ENCODE measurements at places on chromosomes 5 and 9.

DNA sequence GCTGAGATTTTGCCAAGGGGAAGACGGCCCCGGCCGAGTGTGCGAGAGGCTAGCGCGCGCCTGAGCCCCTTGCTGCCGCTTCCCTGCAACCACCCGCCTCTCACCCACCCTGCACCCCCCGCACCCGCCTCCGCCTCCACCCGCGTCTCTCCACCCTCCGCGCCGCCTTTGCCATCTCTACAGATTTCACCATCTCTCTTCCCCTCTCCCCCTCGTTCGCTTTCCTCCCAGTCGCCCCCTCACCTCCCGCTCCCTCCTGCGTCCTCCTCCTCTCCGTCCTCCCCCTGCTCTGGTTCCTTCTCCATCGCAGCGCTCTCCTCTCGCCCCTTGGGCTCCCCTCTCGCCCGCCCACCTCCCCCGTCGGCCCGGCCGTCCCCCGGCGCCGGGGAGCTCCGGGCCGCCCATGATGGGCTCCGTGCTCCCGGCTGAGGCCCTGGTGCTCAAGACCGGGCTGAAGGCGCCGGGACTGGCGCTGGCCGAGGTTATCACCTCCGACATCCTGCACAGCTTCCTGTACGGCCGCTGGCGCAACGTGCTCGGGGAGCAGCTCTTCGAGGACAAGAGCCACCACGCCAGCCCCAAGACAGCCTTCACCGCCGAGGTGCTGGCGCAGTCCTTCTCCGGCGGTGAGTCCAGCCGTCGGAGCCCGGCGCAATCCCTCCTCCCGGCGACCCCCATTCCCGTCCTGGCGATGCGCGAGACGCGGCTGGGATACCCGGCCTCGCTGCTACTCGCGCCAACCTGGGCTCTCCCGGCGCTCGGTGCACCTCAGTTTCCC is at the start of gene PRDM12:
TSS of gene PRDM12 (plus strand) at position 344 of the 778 bp plus-strand sequence. CDS start at position 404, 60 bp downstream.
- DNase-seq: no peak
- H3K27me3 ChIP-seq: peaks cover 81% of the 10 kb centered on the region
- no peak within 1 kb of the TSS for H3K27ac ChIP-seq
- no peaks in the 10 kb centered on the region for H3K36me3 ChIP-seq
- H3K4me3 ChIP-seq: no peak within 1 kb of the TSS
- H3K4me1 ChIP-seq: peaks cover 34% of the 10 kb centered on the region

GRCh38 chr9:10104774-10105173 is 508.0 kb downstream of the PTPRD start:
- no peak overlapping the region for H3K4me3 ChIP-seq
- H3K4me1 ChIP-seq: no peaks in the 10 kb centered on the region
- H3K27me3 ChIP-seq: no peaks in the 10 kb centered on the region
- H3K27ac ChIP-seq: no peak overlapping the region

- H3K36me3 ChIP-seq: peaks cover 13% of the 10 kb centered on the region
- peaks cover 3% of the 10 kb centered on the region for H3K4me1 ChIP-seq
- no peak for DNase-seq
- H3K27ac ChIP-seq: no peak within 1 kb of the TSS
- H3K4me3 ChIP-seq: no peak within 1 kb of the TSS
These were observed at the start of gene PCDHB9 for GRCh38 chr5:141186897-141187512. TSS of gene PCDHB9 (plus strand) at chr5:141187161. CDS start at chr5:141187319, 158 bp downstream.

DNA sequence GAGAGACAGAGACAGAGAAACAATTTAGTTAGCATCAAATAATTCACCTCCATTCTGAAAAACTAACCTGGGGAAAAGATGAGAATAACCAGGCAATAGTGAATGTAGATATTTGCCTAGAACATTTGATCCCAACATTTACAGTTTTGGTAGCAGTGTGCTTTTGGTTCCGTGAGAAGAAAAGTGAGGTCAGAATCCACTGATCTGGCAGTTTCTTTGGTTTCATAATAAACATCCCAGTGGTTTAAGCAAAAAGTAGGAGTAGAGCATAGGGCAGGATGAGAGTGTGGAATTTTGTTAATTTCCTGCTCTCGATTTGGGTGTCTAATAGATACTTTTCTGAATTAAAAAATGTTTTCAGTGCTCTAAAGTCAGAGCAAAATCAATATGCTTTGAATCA is 887.0 kb downstream of the NR2F1-AS1 start:
- no peak for DNase-seq
- no peaks in the 10 kb centered on the region for H3K4me1 ChIP-seq
- no peak overlapping the region for H3K27ac ChIP-seq
- no peak overlapping the region for H3K4me3 ChIP-seq
- no peaks in the 10 kb centered on the region for H3K27me3 ChIP-seq

DNA sequence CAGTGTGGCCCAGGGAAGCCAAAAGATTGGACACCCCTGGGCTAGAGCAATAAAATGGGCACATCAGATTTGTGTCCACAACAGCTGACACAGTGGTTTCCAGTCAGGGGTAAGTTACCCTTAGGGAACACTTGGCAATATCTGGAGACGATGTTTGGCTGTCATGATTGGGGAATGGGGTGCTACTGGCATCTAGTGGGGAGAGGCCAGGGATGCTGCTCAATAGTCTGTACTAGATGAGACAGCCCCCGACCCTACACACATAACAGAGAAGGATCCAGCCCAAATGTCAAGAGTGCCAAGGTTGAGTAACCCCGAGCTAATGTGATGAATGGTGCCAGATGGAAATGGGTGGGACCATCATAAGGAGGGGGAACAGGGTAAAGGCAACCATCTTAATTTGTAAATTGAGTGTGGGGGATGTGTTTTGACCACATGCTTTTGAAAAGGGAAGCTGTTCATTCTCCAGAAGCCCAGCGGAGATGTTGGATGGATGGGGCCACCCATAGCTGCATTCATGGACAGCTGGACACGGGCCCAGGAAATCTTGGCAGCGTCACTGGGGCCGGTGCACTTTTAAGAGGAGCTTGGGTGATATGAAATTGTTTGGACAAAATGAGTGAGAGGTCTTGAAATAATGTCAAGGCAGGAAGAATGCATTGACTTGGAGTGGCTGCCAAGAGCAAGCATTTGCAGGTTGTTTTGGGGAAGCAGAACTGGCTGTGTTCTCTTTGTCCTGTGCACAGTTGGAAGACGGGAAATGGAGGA is 33.4 kb downstream of the SYK start:
- H3K4me3 ChIP-seq: no peak overlapping the region
- no peaks in the 10 kb centered on the region for H3K4me1 ChIP-seq
- DNase-seq: no peak
- H3K27ac ChIP-seq: no peak overlapping the region

DNA sequence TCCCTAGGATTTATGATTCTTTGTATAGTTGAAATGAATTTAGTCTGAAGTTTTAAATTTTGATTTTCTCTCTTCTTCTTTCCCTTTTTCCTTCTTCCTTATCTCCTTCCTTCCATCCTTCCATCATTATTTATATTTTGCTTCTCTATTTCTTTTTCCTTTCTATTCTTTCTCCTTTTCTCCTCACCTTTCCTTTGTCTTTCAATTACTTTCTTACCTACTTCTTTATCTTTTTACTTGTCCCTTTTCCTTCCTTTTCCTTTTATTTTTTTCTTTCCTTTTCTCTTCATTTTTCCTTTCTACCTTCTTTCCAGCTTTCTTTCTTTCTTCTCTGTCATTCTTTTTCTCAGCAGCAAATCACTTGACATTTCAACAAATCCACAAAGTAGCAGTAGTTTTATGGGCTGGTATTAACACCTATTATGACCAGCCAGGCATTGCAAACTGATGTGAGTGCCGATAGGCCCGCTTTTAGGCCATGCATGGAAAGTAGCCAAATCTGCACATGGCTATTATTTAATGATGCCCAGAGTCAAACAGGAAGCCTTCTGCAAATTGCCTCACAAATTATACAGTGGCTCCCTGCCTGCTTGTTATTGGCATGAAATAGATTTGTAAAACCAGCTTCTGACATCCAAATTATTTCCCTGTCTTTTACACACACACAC is 37.1 kb upstream of the NR3C1 start:
- DNase-seq: no peak
- H3K36me3 ChIP-seq: no peaks in the 10 kb centered on the region
- peaks cover 28% of the 10 kb centered on the region for H3K4me1 ChIP-seq
- no peaks in the 10 kb centered on the region for H3K27me3 ChIP-seq
- no peak overlapping the region for H3K4me3 ChIP-seq
- no peak overlapping the region for H3K27ac ChIP-seq

DNA sequence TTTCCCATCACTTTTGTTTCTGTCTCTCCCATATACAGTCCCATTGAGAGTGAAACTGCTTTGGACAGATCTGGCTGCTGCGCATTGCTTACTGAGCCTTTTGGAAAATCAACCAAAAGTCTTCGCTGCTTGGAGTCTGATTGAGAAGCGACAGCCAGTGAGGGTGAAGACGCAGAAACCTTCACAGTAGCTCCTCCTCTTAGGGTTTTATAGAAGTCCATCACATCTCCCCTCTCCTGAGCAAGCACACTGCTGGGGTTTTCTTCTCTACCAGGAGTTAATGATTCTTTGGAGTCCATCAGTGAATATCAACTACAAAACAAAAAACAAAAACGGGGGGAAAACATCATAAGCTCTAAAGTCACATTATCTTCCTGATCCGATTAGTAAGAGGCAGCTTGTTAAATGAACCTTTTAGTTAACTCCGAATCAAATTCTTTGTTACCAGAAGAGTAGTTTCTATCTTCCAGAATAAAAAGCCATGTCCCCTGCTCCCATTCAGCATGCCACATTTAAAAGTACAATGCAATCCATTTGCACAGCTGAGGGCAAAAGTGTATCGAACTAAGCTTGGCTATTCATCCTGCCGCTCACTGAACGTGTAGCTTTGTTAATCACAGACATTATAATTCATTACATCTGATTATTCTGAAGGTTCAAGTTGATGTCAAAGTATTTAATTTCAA is 2.8 kb downstream of the NR3C1 start:
- H3K4me1 ChIP-seq: peaks cover 64% of the 10 kb centered on the region
- DNase-seq: no peak
- peak overlapping the region; percentile 84 for H3K4me3 ChIP-seq
- no peaks in the 10 kb centered on the region for H3K27me3 ChIP-seq
- H3K27ac ChIP-seq: peak overlapping the region; percentile 50
- H3K36me3 ChIP-seq: peaks cover 60% of the 10 kb centered on the region

- H3K27me3 ChIP-seq: no peaks in the 10 kb centered on the region
- peaks cover 11% of the 10 kb centered on the region for H3K36me3 ChIP-seq
- H3K27ac ChIP-seq: no peak overlapping the region
- DNase-seq: no peak
- peaks cover 39% of the 10 kb centered on the region for H3K4me1 ChIP-seq
These were observed 1.8 kb upstream of the AMACR start for GRCh38 chr5:34009610-34010009.

GRCh38 chr9:76289042-76289441 is 105.2 kb downstream of the RFK start:
- H3K36me3 ChIP-seq: no peaks in the 10 kb centered on the region
- H3K4me3 ChIP-seq: no peak overlapping the region
- DNase-seq: no peak
- no peak overlapping the region for H3K27ac ChIP-seq
- peaks cover 3% of the 10 kb centered on the region for H3K27me3 ChIP-seq

GRCh38 chr5:109479260-109479860 is 69.6 kb upstream of the PJA2 start:
- H3K27me3 ChIP-seq: peaks cover 9% of the 10 kb centered on the region
- no peak overlapping the region for H3K4me3 ChIP-seq
- H3K27ac ChIP-seq: no peak overlapping the region
- no peaks in the 10 kb centered on the region for H3K4me1 ChIP-seq
- H3K36me3 ChIP-seq: no peaks in the 10 kb centered on the region

DNA sequence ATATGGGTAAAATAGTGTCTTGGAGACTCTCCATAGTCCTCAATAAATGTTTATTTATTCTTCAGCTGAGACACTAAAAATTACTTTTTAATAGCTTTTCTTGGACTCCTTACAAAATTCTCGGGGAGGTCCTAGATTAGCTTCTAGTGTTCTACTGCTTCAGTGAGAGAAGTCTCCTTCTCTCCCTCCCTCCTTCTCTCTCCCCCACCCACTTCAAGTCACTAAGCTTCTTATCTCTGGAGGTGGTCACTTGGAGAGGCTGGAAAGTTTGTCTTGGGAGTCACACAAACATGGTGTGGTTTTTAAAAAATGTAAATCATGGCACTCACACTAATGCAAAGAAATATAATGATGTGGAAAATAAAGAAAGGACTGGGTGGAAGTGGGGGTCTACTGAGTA is 64.1 kb downstream of the SEMA6A start:
- no peaks in the 10 kb centered on the region for H3K4me1 ChIP-seq
- DNase-seq: no peak
- no peak overlapping the region for H3K4me3 ChIP-seq
- H3K27me3 ChIP-seq: no peaks in the 10 kb centered on the region
- no peaks in the 10 kb centered on the region for H3K36me3 ChIP-seq

DNA sequence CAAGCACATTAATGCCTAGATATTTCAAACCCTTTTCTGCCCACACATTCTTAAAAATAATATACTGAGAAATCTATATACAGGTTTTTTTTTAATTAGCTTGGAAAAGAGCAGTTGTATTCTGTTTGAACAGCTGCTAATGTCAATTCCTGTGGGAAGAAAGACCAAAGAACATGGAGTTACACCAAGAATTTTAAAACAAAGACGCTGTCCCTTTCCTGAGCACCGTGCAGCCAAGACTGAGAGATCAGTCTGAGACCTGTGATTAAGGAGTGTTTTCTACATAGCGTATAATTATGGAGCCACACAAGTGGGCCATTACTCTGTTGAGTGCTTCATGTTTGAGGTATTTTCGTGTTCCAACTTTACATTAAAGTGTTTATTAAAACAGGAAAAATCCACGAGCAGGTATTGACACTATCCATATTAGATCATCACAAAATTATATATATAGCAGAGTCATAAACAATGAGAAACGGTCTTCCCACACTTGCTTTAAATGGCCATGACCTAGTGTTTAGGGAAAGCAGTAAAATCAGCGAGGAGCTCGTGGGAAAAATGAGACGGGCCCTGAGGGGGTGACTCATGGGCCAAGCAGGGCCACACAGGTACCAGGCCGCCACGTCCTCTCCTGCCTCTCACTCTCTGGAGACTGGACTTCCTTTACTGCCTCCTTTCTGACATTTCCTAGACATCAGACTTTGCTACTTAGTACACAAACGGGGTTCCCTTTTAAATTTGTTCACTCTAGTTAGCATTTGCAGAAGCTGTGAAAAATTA is 153.1 kb upstream of the OTULINL start:
- H3K36me3 ChIP-seq: no peaks in the 10 kb centered on the region
- H3K4me1 ChIP-seq: peaks cover 21% of the 10 kb centered on the region
- H3K4me3 ChIP-seq: no peak overlapping the region
- H3K27ac ChIP-seq: no peak overlapping the region
- no peaks in the 10 kb centered on the region for H3K27me3 ChIP-seq
- DNase-seq: no peak

DNA sequence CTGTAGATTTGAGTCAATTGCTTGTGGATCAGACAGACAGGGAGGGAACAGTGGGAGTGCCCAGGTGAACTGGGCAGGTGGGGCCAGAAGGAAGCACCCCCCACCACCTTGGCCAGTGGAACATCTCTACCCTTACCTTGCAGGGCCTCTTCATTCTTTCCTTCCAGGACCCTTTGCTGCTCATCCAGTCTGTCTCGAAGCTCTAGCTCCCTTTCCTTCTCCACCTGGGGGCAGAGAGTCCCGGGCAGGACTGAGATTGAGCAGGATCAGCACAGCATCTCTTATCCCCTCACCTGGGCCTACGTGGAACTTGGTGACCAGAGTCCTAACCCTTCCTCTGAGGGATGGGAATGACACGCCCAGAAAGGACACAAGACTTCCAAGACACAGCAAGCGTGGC is 25.0 kb downstream of the CCDC69 start:
- peak; percentile 16 for DNase-seq
- peak overlapping the region; percentile 51 for H3K27ac ChIP-seq
- H3K27me3 ChIP-seq: no peaks in the 10 kb centered on the region
- peaks cover 56% of the 10 kb centered on the region for H3K4me1 ChIP-seq
